ENCODE measurements at places on chromosomes 1 and 21. TPM values are rescaled to one million over a fixed set of nuclear protein-coding genes. Genes with fewer than 3 reads are reported as not detected.

FCRL4 gene
- total RNA-seq: not detected

PIGP gene
- total RNA-seq: 5.7 TPM

ZNF593OS gene
- not detected for total RNA-seq

RPL11 gene
- 1,023 TPM for total RNA-seq

RUNX1 gene
- 0.41 TPM for total RNA-seq

CFAP45 gene
- total RNA-seq: under 0.01 TPM

PODN gene
- 0.82 TPM for total RNA-seq

LIN9 gene
- total RNA-seq: 23.2 TPM

MAB21L3 gene
- under 0.01 TPM for total RNA-seq

DFFA gene
- total RNA-seq: 29.8 TPM

SMIM1 gene
- not detected for total RNA-seq

- no peak for DNase-seq
Observed at GRCh38 chr1:214300149-214300780, 19.3 kb downstream of the SMYD2 start.

GRCh38 chr1:119112244-119112643 lies 28.2 kb downstream of the WARS2 start:
- no peak for DNase-seq

GRCh38 chr1:177368255-177368654 lies 197.5 kb downstream of the BRINP2 start:
- DNase-seq: no peak

DNA sequence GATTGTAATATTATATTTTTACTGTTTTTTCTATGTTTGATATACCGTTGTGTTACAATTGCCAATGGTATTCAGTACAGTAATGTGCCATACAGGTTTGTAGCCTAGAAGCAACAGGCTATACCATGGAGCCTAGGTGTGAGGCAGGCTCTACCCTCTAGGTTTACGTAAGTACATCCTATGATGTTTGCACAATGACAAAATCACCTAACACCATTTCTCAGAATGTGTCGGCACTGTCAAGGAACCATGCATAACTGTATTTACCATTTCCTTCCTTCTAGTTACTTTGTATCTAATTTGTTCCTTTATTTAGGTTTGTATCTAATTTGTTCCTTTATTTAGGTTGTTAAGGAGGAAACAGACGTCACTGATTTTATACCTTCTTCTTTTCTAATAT lies 9.9 kb downstream of the NPHP4 start:
- no peak for DNase-seq

- DNase-seq: no peak
Observed at GRCh38 chr1:22108339-22109105, 34.4 kb downstream of the WNT4 start.

GRCh38 chr1:61620536-61620935 lies 104.4 kb downstream of the TM2D1 start:
- DNase-seq: no peak

DNA sequence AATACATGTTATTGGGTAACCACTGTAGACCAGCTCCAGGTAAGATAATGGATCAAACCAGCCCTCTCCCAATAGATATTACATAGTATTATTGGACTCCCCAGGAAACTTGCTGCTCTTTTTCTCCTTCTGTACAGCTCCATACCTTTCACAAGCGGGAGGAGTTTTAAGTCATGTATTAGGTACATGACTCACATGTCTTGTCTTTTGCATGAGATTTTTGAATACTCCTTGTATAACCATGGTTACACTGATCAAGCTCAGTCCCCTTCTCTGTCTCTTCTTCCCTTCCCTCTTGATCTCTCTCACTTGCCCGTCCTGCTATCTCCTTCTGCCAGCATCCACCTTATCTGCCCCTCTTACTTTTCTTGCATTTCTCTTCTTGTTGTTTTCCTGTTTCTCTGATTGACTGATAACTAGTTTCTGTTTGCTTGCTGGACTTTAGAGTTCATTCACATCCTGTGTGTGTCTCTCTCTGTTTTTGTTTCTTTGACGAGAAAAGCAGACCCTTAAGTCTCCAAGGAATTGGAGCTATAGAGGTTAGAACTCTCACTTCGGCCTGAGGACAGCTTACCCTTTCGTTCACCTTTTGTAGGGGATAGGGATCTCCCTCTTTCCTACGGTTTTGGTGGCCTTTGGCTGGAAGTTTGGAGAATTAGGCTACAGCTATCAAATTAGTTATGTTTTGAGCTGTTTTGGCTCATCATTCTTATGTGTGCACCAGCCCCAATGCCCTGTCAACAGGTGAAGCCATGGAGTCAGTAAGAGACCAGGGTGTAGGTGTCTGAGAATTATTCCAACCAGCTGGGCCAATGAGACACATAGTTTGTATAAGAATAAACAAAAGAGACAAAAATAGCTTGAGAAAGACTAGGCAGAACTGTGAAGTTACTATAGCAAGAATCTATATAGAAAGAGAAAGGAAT lies 49.0 kb upstream of the ASB17 start:
- no peak for DNase-seq

GRCh38 chr1:202154766-202155477 lies 5.5 kb downstream of the PTPN7 start:
- DNase-seq: no peak

DNA sequence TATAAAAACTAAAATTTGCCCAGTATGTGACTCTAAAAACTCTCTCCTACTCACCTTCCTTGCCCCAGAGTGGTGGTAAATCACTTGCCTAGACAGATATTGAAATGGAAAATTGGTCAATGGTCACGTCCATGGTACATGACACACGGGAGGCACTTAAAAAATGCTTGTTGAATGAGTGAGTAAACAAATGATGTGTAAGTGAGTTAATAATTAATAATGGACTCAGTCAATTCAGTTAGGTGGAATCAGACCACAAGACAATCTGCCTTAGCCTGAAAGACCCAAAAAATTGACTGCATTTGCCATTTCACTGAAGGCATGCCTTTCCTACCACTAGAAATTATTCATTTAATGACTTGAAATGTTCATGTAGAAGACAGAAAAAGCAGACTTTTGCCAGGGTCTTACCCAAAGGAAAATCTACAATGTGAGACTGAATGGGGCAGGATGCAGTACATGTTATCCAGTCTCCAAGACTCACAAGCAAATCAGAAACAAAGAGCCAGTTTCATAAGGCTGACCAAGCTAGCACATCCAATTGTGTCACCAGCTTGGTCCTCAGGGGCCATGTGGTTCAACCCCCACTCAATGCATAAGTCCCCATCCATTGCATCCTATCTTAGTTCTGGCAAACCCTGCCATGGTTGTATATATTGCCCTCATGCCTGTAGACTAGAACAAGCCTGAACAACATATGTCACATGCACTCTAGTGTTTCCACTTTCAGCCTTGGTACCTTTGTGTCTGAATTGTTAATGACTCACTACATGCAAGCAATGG lies 73.6 kb downstream of the TBX15 start:
- no peak for DNase-seq

DNA sequence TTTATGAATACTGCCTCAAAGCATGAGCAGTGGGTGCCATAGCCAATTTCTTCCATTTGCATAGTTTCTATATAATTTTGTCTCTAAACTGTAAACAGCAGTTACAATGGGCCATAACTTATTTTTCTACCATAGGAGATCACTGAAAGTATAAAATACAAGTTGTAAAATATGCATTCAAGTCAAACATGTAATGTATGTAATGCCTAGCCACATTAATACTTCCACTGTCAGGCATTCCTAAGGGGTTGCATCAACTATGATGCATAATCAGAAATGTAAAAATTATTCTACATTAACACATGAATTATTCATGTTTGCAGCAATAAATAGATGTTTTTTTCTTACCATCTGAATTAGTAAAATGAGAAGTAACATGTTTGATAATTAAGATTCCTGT lies 560.3 kb upstream of the ZP4 start:
- DNase-seq: no peak

- DNase-seq: no peak
Observed at GRCh38 chr1:1462318-1462966, 9.1 kb upstream of the ATAD3B start.

DNA sequence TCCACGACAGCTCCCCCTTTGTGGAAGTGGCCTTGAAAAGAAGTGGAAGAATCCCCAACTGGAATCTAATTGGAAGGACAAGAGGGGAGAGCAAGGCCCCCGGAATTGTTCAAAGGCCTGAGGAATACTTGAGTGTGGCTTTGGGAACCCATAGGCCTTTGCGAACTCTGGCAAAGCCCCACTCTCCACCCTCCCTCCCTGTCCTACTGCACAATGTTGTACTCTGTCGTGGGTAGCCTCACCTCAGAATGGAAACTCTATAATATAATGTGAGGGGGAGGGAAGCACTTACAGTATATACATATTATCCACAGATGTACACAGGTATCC lies 28.5 kb downstream of the PLPP3 start:
- no peak for DNase-seq

- no peak for DNase-seq
Observed at GRCh38 chr1:33346927-33347649, 26.2 kb upstream of the A3GALT2 start.

GRCh38 chr1:239025997-239026694 lies 360.2 kb upstream of the CHRM3 start:
- no peak for DNase-seq

GRCh38 chr1:31745096-31745945 lies 18.8 kb downstream of the ADGRB2 start:
- DNase-seq: peak; percentile 79

GRCh38 chr1:11527541-11528452 lies 48.8 kb downstream of the DISP3 start:
- DNase-seq: no peak

All from frontal cortex (tissue), 4 donors.